Hippocampal formation (tissue), 2 donors: ENCODE measurements at places on chromosomes 5 and 9.

DNA sequence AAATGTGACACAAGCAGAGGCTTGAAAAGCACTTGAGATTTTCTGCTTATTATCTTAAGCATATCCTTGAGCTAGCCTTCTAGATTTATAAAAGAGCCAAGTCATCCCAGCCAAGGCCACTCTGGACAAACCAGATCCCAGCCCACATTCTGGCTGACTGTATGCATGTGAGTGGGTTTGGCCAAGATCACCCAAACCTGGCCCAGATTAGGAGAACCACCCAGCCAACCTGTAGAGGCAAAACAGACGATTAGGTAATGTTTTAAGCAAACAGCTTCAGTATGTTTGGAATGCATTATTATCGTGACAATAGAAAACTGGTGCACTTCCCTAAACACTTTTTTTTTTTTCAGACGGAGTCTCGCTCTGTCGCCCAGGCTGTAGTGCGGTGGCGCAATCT, 151.9 kb downstream of the SPATA31D1 start:
- DNase-seq: no peak

- no peak for DNase-seq
These were observed 289.2 kb upstream of the PCSK5 start for GRCh38 chr9:75601280-75601679.

DNA sequence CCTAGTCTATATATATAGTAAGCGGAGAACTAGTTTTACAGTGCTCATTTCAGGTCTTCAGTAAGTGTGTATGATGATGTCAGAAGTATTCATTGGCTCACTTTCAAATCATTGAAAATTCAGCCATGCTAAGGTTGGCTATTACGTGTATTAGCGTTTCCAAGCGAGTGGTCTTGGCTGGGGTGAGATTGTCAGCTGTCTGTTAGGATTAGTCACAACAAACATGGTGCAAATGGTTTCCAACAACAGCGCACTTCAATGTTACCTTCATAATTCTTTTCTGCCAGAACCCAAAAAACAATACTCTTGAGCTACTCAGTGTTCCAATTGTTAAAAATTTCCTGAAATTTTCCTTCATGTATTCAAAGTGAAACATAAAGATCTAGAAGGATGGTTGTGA, 283.0 kb downstream of the AOPEP start:
- DNase-seq: no peak

DNA sequence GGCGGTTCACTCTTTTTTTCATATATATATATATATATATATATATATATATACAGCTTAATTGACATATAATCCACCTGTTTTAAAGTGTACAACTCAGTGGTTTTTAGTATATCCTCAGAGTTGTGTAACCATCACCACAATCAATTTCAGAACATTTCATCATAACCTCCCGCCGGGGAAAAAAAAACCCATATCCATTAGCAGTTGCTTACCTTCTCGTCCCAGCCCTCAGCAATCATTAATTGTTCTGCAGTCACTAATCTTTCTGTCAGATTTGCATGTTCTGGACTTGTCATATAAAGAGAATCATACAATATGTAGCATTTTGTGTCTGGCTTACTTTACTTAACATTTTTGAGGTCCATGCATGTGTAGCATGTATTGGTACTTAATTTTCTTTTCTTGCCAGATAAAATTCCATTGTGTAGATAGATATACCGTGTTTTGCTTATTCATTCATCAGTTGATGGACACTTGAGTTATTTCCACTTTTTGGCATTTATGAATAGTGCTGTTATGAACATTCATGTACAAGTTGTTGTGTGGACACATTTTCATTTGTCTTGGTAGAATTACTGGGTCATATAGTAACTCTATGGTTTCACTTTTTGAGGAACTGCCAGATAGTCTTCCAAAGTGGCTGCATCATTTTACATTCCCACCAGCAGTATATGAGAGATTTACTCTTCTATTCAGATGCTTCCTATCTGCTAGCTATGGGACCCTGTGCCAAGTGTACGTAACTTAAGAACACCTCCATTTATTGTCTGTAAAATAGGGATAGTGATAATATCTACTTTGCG, 3.5 kb upstream of the RNF145 start:
- DNase-seq: no peak

- no peak for DNase-seq
These were observed 228.5 kb downstream of the PAPPA start for GRCh38 chr9:116382053-116382452.

DNA sequence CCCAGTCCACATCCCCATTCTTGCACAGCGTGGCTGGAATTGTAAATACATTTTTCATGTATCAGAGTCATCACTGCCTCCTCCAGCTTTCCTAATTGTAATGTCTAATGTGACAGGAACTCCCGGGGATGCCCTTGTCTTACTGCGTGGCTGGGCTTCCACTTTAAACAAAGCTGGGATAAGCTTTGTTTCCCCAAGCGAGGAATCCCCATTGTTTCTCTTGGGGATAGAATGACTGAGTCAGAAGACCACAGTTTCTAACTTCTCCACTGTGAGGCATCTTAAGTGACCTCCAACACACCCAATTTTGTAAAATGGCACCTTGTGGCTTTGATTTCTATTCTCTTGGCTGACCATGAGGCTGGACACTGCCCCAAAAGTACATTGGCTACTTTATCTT, 22.4 kb downstream of the ARPC5L start:
- no peak for DNase-seq

- DNase-seq: no peak
These were observed 26.2 kb downstream of the LHX2 start for GRCh38 chr9:124037790-124038189.

DNA sequence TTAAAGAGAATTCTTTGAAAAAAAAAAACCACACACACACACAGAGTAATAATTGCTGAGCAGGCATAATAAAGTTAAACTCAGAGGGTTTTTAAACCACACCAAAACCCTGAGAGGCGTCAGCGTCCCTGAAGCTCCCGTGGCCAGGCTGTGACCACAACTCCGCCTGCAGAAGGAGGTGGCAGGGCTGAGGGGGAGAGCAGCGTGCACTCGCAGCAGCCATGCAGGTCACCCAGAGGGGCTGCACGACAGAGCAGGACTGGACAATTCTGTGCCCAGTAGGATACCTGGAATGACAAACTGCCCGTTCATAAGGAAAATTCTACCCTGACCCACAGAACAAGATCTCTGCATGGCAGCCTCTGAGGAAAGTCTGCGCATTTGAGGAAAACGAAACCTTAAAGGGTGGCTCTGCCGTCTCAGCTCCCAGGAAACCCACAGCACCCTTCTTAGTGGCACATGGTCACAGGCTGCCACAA, 44.0 kb downstream of the ROR2 start:
- DNase-seq: no peak

DNA sequence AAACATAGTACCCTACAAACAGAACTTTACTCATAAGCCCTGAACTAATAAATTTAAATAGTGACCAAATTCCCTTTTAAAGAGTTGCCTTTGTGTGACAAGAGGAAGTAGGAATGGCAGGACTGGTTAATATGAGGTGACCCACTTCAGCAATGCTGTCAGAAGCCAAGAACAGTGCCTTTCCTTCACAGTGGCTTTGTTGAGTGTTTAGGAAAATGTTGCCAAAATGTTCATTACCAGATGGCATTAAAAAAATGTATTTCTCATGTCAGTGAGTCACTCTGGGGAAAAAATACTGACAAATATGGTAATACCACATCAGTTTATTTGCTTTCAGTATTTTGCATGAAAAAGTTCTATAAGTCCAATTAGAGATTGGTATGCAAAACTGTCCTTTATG, 103.3 kb downstream of the DIRAS2 start:
- no peak for DNase-seq

GRCh38 chr9:903886-904285, 62.4 kb downstream of the DMRT1 start:
- no peak for DNase-seq

DNA sequence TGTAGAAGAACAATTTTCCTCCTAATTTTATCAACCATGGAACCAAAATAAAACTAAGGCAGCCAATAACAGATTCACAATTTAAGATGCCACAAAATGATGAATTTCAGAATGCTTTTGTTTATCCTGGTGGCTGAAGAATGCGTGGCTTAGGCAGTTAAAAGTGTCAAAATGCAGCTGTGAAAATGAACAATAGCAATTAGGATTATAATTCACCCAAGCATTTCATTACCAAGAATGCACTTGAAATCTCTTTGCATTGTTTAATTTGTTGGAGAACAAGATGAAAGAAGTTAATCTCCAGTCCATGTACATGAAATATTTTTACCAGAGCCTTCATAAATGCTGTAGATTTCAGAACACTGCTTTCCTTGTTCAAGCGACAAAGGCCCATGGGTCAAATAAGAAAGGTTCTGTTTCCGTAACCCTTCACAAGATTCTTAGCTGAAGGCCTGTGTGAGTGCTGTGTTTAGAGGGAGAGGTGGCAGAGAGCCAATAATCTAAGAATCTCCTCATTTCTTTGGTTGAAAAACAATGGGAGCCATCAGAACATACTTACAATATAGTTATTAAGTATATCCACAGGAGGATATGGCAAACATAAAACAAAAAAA, 39.3 kb downstream of the CLINT1 start:
- peak; percentile 6 for DNase-seq

DNA sequence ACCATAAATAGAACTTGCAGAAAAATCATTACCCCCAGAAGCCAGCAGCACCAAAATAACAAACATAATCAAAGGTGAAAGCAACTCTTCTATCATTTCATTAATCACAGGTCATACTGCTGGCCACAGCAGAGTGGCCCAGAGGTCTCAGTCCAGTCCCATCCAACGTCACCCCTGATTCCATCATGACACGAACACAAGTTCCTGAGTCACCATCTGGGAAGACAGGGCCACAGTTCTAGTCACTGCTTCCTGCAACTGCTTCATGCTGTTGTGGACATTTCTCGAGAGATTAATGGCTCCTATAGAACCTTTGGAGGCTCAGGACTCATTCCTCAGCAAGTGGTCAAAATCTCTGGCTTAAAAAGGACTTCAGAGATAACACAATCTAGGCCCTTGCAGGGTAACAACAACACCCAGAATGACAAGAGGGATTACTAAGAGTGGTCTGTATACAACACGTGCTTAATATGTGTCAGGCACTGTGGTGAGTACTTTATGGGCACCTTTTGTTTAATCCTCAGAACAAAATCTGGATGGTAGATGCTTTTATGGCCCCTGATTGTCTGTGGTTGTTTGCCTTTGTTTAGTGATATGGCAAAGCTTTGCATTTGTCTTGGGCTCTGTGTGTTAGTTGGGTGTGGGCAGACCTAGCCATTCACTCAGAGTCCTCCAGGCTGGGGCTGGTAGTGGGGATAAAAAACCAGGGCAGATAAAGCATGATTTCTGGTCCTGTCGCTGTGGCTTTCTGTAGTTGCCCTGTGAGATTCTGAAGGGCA, 184.3 kb downstream of the DAB2IP start:
- no peak for DNase-seq

- no peak for DNase-seq
These were observed 26.8 kb upstream of the PAX5 start for GRCh38 chr9:37060833-37061232.

DNA sequence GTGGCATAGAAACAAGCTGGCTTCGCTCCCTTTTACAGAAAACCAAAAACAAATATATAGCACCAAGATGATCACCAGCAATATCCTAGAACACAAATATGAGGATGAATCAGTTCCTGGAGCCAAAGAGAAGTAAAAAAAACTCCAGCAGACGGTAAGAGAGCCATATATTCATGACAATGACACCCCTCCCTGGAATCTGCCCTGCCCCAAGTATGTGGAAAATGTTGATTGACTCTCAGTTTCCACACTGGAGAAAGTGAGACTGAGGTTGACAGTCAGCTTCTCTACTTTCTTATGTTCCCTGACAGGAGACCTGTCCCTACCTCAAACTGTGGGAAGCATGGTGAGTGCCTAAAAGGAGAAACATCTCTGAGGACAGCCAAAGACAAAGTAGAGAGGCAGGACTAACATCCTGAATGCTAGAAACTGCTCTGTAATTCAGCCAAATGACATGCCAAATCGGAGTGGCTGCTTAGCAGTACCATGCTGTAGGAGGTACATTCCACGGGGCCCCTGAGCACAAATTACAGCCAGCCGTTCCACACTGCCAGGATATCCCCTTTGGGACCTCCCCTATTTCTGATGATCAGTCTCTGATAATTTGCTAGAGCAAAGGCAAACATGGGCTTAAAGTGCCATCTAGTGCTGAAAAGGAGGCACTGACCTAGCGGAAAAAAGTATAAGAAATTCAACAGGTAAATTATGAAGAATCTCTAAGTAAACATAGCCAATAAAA, 424.0 kb upstream of the RGMB start:
- no peak for DNase-seq

GRCh38 chr5:80369521-80369920, 38.3 kb upstream of the ZFYVE16 start:
- DNase-seq: no peak

- no peak for DNase-seq
These were observed 118.1 kb downstream of the NUDT12 start for GRCh38 chr5:103444333-103445038.

DNA sequence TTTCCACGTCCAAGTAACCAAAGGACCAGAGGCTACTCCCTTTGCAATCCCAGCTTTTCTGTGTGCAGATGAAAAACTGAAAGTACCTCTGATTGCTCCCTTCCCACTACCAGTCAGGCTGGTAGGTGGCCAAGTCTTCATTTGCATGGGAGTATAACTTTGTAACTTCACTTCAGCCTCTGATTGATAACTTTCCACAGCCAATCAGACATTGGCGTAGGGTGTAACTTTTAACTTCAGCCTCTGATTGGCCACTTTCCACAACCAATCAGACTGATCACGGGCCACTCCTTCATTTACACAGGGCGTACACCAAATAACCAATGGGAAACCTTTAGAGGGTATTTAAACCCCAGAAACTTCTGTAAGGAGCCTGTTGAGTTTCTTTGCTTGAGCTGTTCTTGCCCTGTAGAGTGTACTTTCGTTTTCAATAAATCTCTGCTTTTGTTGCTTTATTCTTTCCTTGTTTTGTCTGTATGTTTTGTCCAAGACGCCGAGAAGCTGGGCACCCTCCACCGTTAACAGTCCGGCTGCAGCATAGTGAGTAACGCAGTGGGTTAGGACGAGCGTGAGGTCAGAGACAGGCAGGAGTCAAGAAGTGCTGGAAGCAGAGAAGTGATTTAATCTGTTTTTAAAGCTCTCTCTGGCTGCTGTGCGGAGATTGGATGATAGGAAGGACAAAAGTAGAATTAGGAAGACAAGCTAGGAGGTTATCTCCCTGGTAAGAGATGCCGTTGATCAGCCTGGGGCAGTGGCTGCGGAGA, 3.5 kb upstream of the EXOSC2 start:
- DNase-seq: peak; percentile 43

DNA sequence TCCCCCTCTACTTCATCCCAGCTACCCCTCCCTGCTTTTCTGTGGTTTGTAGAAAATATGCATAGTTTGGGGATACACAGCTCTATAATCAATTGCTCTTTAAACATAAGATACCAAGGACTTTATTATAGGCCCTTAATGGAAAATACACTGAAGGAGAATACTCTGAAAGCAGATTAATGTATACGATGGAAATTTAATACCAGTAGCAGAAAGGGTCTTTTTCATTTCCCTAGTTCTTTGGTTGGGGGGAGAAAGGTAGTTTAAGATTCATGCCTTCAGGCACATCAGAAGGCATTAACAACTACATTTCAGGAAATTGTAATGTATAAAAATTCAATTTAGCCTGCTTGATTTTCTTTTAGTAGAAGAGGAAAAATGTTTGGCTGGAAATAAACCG, 452.9 kb upstream of the ZNF608 start:
- no peak for DNase-seq

- DNase-seq: no peak
These were observed 132.2 kb downstream of the ZNF354C start for GRCh38 chr5:179192185-179192890.
